Stimulated activated CD8-positive, alpha-beta memory T cell treated with anti-CD3 and anti-CD28 coated beads, Interleukin-15, amount 100 ng/mL, for 1 hour (primary cell): ENCODE measurements at places on chromosomes 16 and 17.

DNA sequence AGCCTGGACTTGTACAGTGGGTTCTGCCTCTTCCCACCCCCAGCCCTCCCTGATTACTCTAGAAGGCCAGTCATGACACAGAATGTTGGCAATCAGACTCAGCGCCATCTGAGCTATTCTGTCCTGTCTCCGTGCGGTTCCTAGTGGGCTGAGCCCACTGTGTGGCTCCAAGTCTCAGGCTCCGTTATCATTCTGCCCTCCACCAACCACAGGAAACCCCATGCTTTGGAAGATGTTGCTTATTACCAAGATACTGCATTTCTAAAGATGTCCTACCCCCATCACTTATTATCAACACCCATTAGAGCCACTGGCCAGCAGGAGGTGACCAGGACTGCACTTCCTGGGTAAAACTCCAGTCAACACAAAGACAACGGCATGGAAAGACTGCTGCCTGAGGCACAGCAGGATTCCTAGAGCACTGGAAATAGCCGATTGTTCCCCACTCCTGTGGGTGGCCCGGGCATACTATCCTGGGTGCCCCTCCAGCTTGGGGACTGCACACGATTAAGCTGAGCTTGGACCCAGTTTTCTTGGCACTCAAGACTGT, 133.6 kb downstream of the AATF start:
- DNase-seq: no peak

DNA sequence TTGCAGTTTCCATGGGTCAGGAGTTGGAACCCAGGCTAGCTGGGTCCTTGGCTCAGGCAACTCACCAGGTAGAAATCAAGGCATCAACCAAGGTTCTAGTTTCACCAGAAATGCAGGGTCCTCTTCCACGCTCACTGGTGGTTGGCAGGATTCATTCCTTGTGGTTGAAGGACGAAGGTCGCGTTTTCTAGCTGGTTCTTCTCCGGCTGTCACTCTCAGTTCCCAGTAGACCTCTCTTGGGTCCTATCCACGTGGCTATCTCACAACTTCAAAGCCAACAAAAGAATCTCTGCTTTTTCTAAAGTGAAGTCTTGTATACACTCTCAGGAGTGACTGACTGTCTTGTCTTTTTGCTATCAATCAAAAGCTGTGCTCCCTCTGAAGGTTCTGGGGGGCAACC, 146.3 kb upstream of the NOL11 start:
- DNase-seq: no peak

DNA sequence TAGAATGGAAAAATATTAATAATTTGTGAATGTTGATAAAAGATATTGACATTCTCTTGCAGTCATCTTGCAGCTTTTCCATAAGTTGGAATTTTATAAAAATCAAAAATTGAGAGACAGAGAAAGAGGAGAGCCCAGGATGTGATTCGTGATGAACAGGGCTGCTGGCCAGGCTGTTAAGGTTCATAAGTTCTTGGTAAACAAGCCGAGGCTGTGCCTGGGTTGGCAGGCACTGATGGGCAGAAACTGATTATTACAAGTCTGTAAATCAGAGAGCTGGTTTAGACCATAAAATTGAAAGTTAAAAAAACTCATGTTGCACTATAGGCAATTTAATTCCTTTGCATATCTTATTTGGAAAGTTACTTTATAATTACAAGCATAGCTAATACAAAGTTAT, 533.7 kb downstream of the HAPSTR1 start:
- no peak for DNase-seq

DNA sequence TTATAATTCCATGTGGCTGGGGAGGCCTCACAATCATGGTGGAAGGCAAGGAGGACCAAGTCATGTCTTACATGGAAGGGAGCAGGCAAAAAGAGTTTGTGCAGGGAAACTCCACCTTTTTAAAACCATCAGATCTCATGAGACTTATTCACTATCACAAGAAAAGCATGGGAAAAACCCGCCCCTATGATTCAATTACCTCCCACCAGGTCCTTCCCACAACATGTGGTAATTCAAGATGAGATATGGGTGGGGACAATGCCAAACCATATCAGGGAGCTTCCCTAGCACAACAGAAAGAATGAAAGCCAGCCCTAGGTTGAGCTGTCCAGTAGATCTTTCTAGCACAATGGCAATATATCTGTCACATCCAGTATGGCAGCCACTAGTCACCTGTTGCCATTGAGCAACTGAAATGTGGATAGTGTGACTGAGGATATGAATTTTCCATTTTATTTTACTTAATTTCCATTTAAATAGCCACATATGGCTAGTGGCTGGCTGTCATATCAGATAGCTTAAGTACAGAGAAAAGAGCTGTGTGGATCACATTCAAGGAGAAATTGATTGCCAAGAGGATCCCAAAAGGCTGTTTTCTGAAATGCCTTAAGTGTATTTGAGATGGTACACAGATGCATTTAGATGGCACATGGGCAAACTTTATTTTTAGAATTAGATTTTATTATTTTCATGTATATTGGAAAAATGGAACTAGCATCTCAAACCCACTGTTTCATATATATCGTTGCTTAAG, 273.0 kb downstream of the GRIN2A start:
- DNase-seq: no peak

GRCh38 chr16:26981266-26981938, 85.3 kb upstream of the C16orf82 start:
- DNase-seq: no peak

GRCh38 chr17:28773736-28774135, 29.9 kb downstream of the TRAF4 start:
- DNase-seq: no peak

- DNase-seq: no peak
Measured at GRCh38 chr17:73098919-73099318, 6.4 kb upstream of the SLC39A11 start.

GRCh38 chr16:70592106-70592571, 54.2 kb upstream of the IL34 start:
- no peak for DNase-seq

GRCh38 chr17:9007052-9007714, 14.1 kb upstream of the NTN1 start:
- DNase-seq: no peak

- DNase-seq: no peak
Measured at GRCh38 chr17:74840989-74841666, 18.6 kb downstream of the GRIN2C start.

DNA sequence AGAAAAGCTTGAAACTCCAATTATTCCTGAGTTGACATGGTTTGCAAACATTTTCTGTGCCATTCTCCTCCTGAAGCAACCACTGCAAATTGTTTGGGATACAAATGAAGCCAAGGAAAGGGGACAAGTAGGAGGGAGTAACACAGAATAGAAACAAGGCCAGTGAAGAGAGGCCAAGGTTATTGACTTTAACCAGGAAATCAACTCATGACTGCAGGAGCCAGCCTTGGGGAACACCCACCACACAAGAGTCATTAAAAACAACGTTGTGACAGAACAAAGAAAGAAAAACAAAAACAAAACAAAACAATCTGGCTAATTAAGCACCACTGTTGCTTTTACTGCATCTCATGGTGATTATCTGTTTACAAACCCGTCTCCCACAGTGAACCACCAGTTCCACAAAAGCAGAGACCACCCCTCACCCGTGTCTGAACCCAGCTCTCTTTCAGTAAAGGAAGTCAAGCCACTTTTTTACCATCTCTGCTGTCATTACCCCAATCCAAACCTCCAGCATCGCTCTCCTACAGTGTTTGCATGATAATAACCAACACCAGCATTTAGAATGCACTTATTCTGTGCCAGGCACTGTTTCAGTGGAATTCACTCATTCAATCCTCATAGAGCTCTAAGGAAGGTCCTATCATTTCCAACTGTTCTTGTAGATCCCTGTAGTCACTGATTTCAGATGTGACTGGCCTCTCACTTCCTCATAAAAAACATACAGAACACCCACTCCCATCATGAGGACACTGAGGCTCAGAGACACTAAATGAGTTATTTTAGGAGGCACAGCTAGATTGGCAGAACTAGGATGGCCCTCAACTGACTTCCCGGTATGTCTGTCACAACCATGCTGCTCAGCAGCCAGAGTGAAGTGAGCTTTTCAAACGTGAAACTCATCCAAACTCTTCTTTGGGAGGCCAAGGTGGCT, 2.0 kb downstream of the ZDHHC1 start:
- no peak for DNase-seq

- DNase-seq: no peak
Measured at GRCh38 chr17:35713069-35713728, 18.2 kb upstream of the RASL10B start.

- no peak for DNase-seq
Measured at GRCh38 chr17:33868899-33869298, 386.2 kb upstream of the CCL2 start.

GRCh38 chr16:35147556-35148504, 1688.4 kb downstream of the TP53TG3F start:
- DNase-seq: no peak

- no peak for DNase-seq
Measured at GRCh38 chr16:67148656-67149275, 2.0 kb downstream of the B3GNT9 start.

DNA sequence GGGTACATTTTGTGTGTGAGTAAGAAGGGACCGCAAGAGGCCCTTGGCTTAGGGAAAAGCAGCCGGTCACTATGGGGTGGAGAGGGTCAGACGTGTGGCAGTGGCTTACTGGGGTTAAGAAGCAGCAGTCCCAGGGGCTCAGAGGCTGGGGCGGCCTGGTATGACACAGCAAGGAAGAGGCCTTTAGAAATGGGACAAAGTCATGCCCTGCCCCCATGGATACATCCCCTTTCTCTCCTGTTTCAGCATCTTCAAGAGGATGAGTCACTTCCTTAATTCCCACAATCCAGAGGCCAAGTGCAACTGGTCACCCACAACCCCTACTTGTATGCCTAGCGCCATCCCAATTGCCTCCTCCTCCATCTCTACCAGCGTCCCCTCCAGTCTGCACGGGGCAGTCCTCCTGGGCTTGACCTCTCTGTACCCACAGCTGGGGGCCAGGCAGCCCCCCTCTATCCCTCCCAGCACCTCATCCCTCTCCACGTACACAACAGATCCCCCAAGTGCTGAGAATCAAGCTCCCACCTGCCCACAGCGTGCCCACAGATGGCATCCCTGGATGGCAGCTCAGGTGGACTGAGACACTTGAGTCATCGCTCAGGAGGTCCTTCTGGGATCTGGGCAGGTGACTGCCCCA, 6.9 kb upstream of the EFTUD2 start:
- DNase-seq: no peak

DNA sequence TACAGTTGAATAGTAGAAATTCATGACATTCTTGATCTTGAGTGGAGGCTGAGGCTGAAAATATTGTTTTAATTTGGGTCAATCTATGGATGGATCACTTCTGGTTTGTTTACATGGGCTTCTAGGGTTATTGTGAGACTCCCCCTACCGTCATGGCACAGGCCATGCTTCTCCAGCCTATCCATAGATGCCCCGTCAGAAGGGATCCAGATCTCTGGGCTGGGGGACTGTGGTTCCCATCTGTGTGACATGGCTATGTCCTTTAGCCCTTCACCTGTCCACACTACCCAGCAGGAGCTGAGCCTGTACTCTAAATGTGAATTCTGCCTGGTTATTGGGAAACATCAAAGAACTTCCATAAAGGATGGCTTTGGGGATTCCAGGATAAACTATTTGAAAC, 160.4 kb downstream of the ABCC12 start:
- DNase-seq: no peak

DNA sequence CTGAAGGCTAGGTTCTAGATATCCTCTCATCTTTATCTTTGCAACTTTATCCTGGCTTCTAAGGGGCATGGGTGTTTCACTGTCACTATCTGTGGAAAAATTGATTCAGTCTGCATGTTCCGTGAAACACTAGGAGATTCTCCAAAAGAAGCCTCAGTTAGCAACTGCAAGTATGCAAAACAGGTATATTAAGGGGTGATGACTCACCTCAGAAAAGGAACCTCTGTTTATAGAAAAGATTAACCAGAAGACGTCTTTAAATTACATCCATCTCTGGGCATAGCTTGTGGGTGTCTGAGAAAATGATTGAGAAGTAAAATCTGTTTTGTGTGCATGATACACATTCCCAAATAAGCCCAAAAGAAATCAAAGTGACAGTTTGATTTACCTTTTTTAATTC, 353.8 kb upstream of the HSBP1 start:
- DNase-seq: no peak

DNA sequence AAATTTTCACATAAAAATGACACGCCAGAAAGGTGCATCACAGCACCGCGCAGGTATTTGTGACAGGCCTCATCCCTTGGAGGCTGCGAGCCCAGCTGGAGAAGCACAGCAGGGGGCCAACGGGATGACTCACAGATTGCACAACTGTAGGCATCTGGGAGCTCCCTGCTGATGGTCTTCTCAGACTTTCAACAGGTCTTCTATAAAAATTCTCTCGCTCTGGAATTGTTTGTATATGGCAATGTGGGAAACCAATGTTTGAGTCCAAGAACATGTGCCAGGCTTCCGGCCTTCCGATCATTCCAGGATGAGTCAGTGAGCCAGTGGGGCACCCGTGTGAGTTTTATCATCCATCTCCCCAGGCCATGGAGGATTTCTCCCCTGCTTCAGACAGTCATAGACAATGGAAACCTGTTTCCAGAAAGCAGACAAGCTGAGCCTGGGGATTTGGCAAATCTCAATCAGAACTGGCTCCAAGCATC, 24.1 kb upstream of the ADORA2B start:
- no peak for DNase-seq

DNA sequence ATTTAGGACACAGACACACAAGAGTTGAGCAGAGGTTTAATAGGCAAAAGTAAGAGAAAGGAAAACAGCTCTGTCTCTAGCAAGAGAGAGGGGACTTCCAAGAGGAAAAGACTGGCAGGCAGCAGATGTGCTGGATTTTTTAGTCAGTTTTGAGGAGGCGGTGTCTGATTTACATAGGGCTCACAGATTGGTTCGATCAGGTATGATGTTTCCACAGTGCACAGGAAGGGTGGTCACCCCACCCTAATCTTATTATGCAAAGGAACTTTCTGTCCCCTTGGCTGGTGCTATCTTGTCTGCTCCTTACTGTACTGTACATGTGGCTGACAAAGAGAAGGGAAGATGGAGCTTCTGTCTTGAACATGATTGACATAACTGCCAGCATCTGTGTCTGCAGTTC, 25.3 kb downstream of the BFAR start:
- DNase-seq: no peak

DNA sequence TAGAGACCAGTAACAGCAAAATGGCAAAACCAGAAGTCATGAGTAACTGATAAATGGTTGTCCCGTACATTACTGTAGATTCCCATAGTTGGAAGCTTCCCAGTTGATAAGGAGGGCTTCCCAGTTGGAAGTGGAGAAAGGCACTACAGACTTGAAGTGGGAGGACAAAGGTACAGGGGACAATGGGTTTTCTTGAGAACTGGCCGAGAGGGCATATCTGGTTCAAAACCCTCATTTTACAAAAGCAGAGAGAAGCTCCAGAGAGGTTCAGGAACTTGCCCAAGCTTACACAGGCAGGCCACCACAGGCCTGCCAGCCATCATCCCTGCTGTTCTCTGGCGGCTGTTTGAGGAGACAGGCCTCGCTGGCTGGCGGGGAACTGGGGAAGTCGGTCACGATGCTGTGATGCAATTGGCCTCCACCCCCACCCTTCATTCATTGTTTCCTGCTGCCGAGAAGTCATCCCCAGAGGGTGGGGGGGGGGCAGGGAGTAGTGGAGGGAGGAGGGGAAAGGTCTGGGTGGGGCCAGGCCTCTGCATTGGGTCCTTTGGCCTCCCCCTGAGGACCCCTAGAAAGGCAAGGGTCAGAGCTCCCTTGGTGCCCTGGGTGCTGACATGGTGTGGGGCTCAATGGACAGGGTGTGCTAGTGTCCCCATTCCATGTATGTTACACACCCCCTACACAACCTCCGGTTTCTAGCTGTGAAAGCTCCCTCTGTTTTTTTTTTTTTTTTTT, 3.0 kb downstream of the UBALD2 start:
- no peak for DNase-seq

- DNase-seq: no peak
Measured at GRCh38 chr17:7769854-7770253, 52.3 kb downstream of the DNAH2 start.
